NCI-H1930 (cell line): ENCODE measurements at places on chromosomes 4 and X.

GRCh38 chr4:130054908-130055307 lies 959.0 kb downstream of the C4orf33 start:
- DNase-seq = no peak

DNA sequence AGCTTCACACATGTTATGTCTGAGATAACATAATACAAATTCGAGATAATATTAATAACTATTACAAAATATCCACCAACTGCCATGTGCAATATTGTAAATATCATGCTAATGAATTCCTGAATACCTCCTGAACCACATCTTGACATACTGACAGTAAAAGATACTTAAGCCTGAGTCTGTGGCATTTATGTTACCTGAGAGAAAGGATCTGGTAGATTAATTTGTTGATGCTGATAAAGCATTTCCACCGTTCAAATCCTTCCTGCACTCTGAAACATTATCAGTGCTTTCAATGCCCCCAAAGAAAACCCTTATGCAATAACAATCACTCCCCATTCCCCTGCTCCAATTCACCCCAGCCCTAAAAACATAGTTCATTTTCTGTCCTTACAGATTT lies 38.8 kb upstream of the ADGRA3 start:
- DNase-seq = no peak

DNA sequence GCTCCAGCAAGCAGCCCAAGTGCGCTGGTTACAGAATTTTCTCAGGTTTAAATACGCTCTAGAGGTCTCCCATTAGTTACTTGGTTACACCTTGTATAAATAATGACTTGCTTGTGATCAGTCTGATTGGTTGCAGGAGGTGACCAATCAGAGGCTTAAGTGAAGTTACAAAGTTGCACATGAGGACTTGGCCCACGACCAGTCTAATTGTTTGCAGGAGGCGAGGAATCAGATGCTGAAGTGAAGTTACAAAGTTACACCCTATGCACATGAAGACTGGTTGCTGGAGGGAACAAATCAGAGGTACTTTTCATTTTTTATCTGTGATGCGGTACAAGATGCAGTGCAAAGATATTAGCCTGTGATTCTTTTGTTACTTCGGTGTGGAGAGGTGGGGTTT lies 80.7 kb downstream of the UBE2NL start:
- no peak for DNase-seq

GRCh38 chr4:1903035-1903434 lies 31.8 kb downstream of the NSD2 start:
- DNase-seq = no peak

DNA sequence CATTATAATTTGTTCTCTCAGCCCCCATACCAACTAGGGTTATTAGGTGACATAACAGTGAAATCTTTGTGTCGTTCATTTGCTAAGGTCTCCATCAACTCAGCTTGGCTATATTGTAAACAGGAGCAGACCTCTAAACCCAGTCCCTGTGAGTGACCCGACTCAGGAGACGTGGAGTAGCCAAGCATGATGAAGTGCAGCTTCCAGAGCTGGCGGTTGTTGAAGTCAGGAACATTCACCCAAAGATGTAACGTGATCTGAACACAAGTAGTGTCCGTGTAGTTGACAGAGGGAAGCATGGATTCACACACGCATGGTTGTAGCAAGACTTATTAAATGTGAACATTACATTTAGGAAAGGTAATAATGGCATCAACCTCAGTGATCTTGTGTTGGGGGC lies 102.3 kb downstream of the FAM193A start:
- no peak for DNase-seq

DNA sequence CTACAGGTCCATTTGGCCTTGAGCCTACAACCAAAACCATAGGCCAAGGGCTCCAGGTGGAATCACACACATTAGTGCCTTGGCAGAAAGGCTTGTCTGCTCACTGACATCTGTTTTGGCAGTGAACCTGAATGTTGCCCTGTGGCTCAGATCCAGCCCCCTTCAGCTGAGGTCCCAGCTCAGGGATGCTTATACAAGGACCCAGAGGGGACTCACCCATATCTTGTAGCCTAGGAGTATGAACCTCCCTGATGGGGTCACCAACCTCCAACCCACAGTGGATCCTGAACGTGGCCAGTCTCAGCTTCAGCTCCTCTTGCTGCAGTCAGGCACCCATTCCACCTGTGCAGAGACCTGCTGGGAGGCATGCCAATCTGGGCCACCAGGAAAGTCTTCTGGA lies 50.8 kb upstream of the HMX1 start:
- DNase-seq = no peak

- DNase-seq = no peak
Observed at GRCh38 chr4:15901998-15902397, 36.5 kb downstream of the FGFBP1 start.

DNA sequence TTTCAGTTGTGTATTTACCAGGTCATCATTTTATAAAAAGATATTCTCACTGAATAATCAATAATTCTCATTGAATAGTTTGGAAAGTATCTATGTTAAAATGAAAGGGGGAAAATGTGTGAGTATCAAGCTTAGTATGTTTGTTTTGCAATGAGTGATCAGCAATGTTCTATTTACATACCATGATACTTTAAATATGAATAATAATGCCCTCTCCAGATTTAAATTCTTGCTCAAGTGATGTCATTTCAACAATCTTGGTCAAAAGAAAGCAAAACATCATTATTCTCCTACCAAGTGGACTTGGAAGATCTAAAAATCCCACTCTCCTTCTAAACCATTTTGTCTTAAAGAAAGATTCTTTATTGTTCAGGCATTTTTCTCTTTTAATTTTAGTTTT lies 42.1 kb upstream of the ANKRD50 start:
- no peak for DNase-seq

GRCh38 chr4:25154594-25155265 lies 5.5 kb downstream of the SEPSECS start:
- DNase-seq = no peak

DNA sequence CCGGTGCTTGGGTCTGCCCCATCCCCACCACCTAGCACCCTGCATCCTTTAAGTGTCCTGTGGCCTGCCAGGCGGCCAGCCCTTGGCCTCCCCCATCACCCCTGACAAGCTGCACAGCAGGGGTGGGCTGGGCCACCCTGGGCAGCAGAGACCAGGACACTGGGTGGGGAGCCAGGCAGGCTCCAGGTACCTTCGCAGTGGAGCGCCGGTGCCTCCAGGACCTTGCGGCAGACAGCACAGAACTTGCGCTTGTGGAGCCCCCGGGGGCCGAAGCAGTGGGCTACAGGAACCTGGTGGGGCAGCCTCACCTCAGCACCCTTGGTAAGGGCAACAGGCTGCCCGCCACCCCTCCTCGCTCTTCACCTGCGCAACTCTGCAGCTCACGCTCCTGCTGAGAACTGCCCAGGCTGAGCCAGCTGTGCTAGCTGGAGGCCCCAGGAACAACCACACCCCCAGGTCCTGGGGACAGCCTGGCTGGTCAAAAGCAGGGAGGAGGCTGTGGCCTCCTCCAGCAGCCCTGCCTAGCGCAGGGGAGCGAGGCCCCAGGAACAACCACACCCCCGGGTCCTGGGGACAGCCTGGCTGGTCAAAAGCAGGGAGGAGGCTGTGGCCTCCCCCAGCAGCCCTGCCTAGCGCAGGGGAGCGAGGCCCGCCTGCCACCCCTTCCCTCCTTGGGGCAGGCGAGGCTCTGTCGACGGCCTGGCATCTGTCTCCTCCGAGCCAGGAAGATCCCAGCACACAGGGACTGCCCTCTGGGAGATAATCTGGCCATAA lies 4.6 kb downstream of the DGKQ start:
- no peak for DNase-seq

GRCh38 chrX:9682456-9682855 lies 83.2 kb downstream of the GPR143 start:
- DNase-seq = no peak

- DNase-seq = no peak
Observed at GRCh38 chr4:172951679-172952451, 216.7 kb upstream of the GALNT7 start.

DNA sequence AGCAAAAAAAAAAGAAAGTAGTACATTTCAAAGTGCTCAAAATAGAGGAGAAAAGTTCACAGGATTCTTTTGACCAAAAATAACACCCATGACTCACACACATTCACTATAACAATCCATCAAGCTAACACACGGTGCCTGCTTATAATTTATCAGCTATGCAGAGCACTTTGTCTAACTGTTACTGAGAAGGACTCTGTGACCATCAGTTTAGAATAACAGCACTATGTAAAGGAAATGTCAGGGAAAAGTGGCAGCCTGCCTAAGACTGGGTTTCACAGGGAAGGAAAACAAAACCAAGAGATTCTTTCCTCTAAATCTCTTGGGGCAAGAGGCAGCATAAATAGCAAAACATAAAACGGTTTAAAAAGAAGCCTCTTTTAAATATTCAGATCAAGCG lies 54.8 kb downstream of the CCDC149 start:
- no peak for DNase-seq

DNA sequence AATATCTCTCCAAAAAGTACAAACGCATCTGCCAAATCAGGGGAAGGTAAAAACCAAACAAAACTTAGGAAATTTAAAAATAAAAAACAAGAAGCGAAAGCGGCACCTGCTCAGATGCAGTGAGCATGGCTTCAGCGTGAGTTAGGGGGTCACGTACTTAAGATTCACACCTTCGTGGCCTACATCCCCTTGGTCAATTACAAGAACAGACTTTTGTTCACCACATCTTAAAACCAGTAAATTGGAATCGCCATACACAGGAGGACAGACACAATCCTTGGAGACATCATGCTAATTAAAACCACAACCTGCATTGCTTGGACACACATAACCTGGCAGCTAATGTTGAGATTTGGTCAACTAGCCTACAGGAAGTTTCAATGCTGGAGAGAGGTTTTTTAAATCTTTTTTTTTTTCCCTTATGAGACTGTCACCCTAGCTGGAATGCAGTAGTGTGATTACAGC lies 12.5 kb upstream of the SEL1L3 start:
- DNase-seq = no peak

GRCh38 chr4:148016063-148016637 lies 284.3 kb downstream of the ARHGAP10 start:
- no peak for DNase-seq

DNA sequence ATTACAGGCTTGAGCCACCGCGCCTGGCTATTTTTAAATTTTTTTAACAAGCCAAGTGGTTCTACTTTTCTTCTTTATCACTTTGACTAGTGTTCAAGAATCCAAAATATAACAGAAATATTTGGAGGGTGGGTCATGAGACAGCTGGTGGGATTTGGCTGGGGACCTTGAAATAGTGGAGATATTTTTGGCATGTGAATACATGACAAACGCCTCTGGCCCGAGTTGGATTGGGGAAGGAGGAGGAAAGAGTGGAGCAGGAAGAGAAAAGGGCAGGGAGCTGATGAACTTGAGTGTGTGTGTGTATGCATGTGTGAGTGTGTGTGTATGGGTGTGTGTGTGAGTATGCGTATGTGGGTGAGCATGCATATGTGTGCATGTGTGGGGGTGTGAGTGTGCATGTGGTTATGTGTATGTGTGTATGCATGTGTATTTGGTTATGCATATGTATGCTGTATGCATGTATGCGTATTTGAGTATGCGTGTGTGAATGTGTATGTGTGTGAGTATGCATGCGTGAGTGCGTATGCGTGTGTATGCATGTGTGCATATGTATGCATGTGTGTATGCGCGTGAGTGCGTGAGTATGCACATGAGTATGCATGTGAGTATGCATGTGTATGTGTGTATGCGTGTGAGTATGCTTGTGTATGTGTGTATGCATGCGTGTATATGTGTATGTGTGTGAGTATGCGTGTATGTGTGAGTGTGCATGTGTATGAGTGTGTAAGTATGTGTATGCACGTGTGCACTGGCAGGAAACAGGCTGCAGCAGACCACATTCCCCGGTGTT lies 49.6 kb downstream of the JADE1 start:
- DNase-seq = no peak

GRCh38 chr4:3269105-3269927 lies 20.4 kb downstream of the MSANTD1 start:
- DNase-seq = no peak

- DNase-seq = no peak
Observed at GRCh38 chrX:123590842-123591486, 141.9 kb downstream of the THOC2 start.

DNA sequence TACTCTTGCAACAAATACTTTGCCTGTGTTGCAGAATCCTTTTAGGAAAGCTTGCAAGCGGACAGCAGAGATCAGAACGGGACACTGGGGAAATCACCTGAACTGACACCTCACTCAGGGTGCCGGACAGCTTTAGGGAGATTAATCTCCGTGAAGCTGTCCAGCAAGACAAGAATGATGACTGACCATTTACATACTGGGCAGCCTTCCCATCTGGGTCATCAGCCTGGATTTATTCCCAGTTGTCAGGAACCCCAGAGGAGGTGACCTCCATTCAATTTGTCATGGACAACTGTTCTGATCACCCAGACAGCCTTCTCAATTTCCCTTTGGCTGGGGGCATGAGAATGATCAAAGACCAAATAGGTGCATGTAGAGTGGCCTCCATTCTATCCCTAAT lies 93.0 kb upstream of the EGFL6 start:
- DNase-seq = no peak

DNA sequence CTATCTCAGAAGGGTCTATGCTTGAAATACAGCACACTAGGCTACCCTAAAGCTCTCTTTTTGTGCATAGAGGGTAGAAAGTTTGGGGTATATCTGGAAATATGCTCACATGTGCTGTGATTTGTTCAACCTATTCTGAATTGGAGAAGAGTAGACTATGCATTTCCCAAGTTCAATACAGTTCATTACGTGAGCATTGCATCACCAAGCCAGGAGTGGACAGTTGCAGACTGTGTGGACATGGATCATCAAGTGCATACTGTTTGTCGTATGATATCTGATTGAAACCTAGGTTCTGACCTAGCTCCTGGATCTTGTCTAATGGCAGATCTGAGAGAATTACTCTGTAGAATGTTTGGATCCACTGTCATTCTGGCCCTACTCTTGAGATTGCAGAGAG lies 161.1 kb downstream of the FRAS1 start:
- DNase-seq = no peak

DNA sequence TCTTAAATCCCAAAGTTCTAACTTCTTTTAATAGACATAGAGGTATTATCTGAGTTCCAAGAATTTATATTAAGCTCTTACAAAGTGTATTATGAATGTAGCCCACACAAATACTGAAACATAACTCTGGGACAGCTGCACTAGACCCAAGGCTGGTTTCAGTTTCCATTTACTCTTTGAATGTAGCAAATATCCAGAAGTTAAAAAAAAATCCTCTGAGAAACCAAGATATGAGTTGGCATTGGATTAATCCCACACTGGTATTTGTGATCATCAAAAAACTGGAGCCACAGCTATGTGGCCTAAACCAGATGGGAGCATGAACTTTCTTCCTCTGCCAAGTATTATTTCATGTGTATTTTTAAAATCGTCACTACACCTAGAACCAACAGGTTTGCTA lies 23.6 kb upstream of the SMPX start:
- no peak for DNase-seq

GRCh38 chrX:147570483-147570882 lies 341.2 kb upstream of the FMR1 start:
- no peak for DNase-seq

- no peak for DNase-seq
Observed at GRCh38 chr4:31545755-31546154, 825.6 kb downstream of the PCDH7 start.

DNA sequence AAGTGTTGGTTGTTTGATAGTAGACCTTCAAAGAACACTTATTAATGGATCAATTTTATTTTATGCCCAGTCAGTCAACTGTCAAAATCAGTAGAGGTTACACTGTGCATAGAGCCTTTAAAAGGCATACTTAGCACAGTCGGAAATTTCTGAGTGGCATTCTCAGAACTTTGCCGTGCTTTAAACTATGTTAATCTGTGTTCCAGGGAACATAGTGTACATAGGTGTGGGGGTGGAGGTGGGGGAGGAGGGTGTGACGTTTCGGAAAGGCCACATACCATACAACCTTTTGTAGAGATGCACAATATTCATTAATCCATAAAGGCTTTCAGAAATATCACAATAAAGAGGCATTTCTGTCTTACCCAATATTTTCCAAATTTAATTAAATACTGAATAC lies 75.8 kb downstream of the RS1 start:
- no peak for DNase-seq
